ENCODE measurements at places on chromosomes 2 and 18. TPM values are rescaled to one million over a fixed set of nuclear protein-coding genes. Genes with fewer than 3 reads are reported as not detected.

GKN1 gene
- total RNA-seq: not detected

LOXL3 gene
- 1.5 TPM for total RNA-seq

IGFBP5 gene
- total RNA-seq: not detected

CHRNG gene
- not detected for total RNA-seq

RGPD4 gene
- total RNA-seq: not detected

POTEI gene
- not detected for total RNA-seq

GRCh38 chr18:58314284-58314683, 270.3 kb downstream of the NEDD4L start:
- no peak for DNase-seq

DNA sequence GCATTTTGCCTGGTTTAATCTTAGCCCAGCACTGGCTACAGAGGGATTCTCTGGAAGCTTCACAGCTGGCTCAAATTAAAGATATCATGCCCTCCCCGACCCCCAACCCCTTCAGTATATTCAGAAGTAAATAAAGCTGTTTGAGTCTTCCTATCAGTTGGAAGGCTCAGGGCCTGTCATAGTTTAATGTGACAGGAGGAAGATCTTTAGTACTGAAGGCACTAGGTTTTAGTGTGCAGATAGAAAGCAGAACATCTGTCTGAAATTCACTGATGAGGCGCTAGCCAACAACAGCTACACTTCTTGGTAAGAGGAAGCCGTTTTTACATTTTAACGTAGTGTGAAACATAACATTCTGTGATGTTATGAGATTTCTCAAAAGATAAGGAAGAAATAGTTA, 969.1 kb upstream of the CDH2 start:
- DNase-seq: no peak

DNA sequence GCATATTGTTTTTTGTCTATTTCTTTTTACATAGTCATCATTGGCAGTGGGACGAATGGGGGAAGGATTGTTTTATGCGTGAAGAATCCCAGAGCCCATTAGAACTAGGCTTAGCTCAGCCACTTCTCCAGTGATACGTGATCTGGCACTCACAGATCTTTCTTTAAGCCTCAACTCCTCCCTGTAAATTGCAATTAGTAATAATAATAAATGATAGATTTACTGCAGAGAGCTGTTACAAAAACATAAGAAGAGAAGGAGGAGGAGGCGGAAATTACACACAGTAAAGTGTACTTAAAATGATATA, 629.3 kb downstream of the NRXN1 start:
- DNase-seq: no peak

GRCh38 chr2:102063941-102064678, 72.3 kb downstream of the IL1R2 start:
- DNase-seq: peak; percentile 67

DNA sequence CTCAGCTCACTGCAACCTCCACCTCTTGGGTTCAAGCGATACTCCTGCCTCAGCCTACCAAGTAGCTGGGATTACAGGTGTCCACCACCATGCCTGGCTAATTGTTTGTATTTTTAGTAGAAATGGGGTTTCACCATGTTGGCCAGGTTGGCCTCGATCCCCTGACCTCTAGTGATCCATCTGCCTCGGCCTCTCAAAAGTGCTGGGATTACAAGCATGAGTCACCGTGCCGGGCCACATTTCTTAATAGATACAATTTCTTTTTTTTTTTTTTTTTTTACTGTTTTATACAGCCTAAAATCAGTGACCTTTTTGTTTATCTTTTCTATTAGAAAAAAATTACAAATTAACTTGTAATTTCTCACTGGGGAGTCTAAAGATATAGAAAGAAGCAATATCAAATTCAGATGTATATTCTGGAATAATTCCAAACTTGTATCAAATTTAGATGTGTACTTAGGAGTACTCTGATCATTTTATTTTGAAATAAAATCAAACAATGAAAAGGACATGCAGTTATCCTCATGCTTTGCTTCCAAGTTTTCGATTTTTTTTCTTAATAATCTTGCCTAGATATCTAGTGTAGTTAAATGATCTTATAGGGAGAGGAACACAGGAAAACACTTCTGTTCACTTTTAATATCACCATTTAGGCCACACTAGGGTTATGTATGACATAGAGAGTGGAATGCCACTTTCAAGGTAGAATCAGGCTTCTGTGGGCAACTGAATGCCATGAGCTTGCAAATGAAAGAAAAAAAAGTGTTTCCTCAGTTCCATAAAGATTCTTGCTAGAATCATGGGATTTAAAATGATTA, 1089.3 kb downstream of the SUCLG1 start:
- DNase-seq: no peak

DNA sequence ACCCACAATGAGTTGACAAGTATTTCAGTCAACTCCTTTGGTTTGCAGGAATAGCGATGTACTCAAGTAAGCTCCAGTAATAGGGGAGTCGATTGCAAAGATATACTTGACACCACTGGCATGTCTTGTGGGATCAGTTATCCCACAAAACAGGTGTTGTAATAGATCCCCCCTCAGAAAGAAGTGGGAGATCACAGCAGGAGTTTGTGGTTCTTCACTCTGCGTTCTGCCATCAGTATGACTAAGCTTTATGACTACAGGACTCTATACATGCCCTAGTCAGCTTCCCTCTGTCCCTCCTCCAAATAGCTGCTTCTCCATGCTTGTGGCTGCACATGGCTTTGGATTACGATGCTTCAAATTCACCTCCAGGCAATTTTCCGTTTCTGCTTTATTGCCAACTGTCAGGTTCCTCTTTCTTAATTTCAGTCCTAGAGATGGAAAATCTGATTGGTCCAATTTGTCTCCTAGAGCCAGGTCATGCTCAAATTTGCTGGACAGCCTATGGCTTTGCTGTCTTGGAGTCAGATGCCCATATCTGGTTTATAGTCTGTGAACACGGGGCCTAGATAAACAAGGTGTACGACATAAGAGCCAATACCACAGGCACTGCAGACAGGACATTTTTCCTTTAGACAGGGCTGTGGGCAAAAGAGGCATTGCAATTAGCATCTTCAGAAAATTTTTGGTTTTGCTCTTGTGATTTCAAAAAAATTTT, 221.7 kb downstream of the PAX3 start:
- no peak for DNase-seq

DNA sequence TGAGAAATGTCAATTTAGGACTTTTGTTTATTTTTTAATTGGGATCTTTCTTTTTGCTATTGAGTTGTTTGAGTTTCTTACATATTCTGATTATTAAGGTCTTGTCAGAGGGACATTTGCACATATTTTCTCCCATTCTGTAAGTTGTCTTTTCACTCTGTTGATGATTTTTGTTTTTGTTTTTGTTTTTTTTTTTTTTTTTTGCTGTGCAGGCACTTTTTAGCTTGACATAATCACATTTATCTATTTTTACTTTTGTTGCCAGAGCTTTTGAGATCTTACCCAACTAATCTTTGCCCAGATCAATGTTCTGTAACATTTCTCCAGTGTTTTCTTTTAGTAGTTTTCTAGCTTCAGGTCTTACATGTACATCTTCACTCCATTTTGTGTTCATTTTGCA, 166.6 kb downstream of the EPHA4 start:
- no peak for DNase-seq

GRCh38 chr2:207766041-207766551, 3.6 kb downstream of the FZD5 start:
- no peak for DNase-seq

DNA sequence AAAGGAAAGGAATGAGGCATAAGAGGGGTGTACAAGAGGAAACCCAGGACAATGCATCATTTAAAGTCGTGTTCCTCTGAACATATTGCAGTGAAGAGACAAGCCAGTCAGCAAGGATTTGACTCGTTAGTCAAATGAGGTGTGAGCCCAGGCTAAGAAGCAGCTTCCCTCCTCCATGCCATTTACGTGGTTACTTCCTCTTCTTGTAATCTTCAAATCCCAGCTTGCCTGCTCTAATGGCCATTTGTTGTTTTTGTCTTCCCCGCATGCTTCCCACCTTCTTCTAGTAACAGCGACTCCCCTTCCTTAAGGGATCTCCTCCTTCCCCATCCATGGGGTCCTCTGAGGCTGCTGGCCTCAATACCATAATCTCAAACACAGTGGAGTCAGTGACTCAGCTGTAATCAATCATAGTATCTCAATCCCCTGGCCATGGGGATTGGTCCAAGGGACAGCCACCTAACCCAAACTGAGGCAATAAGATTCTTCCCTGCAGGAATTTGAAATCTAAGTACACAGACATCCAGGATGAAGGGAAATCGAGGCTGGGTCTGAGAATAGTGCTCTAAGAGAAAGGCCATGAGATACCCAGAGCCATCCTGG, 37.6 kb downstream of the SLC14A1 start:
- no peak for DNase-seq

- no peak for DNase-seq
Observed at GRCh38 chr2:38719706-38720105, 31.5 kb downstream of the SRSF7 start.

- DNase-seq: peak; percentile 68
Observed at GRCh38 chr2:240705204-240705791, 13.6 kb downstream of the AQP12A start.

- DNase-seq: no peak
Observed at GRCh38 chr2:163077241-163077640, 238.7 kb upstream of the KCNH7 start.

DNA sequence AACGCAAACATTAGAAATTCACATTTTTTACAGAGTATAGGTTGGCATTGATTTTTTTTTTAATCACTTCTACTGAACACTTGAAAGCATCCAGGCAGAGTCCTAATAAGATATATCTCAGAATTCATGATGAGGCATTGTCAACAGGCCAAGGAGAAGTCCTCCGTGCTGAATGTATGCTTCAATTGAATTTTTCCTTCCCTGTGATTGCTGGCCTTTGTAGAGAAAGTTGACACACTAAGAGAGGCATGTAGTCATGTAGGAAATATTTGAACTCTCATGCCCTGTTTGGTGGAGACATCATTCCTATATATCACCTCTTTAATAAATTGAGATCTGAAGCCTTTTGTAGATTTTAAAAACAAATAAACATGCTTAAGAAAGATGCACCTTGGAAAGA, 844.9 kb downstream of the CPS1 start:
- no peak for DNase-seq

DNA sequence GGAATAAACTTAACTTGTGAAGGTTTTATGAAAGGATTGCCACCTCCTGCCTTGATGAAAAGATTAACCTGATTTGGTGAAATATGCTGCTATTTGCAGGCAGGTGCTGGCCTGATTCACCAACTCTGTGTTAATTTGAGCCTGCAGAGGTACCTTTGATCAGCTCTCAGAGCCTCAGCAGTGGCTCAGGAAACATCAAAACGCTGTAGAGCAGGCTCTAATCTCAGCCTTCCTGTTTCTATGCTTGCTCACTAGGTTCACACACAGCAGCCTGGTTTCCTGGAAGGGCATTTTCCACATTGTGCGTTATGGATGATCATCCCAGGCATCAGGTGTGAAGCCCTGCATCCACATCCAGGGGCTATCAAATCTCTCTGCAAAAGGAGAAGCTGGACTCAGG, 16.9 kb downstream of the TGIF1 start:
- peak; percentile 66 for DNase-seq

DNA sequence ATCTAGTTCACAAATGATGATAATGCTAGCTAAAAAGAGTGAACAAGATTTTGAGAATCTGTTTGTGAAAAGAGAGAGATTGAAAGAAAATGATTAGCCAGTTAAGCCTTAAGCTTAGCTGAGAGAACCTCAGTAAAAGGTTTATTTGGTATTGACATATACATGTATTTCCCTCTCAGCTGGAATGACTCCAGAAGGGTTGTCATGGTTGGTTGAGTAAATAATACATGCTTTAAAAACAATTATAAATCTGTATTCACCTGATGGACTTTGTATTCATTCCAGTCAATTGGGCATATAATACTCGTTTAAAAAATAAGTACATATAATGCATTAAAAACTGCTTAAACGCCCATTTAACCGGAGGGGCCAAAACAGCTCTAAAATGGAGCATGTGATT, 181.4 kb downstream of the GRB14 start:
- no peak for DNase-seq

DNA sequence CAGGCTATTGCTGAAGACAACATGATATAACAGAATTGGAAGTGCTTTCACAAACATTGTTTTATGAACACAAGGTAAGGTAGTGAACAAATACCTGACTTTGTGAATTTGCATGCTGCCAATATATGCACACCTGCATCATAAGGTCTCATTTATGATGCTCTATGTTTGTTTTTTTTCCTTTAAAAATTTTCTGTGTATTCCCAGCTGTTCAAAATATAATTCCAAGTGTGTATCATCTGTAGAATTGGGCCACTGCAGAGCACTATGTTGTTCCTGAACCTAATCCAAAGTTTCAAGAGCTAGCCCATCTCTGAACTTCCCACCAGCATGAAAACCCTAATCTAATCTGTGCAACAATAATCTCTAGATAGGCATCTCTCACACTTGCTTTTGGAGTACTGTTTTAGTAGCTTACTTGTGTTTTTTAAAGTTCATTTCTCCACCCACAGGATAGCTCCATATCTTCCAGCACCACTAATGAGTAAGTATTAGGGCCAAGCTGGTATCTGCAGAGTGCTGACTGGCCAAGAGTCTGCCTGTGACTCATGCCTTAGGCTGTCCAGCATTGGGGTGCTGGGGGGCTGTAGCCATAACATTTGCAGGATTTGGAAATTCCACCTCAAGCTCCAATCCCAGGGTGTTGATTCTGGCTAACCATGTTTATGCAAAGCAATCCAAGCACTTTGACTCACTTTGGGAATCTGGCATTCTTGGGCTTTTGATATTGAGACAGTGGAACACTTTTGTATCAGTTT, 208.2 kb upstream of the REV1 start:
- no peak for DNase-seq

DNA sequence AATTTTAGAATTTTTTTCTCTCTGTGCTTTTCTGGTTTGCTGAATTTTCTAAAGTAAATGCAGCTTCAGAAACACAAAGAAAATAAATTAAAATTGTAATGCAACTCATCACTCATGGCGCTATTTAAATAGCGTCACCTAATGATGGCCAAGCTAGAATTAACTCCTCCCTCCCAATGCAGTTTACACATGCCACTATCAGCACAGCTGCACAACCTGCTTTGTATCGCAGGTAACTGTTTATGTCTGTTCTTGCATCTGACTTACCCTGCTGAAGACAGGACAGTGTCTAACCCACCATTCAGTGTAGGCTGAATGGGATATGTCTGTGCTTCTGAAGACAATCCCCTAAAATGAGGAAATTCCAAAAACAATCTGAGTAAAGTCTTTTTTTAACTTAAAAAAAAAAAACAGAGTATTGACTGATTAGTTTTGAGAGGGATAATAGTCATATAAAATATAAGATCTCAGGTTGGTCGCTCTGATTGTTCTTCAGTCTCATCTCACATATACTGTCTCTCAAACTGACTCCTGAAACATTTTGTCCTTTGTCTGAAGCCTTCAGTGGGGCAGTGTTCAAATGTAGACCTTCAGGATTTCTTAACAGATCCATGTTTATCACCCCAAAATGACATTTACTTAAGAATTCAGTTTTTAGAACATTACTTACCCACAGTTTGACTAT, 271.4 kb downstream of the ZEB2 start:
- DNase-seq: no peak

- DNase-seq: peak; percentile 54
Observed at GRCh38 chr2:86393521-86394491, 47.4 kb upstream of the KDM3A start.

DNA sequence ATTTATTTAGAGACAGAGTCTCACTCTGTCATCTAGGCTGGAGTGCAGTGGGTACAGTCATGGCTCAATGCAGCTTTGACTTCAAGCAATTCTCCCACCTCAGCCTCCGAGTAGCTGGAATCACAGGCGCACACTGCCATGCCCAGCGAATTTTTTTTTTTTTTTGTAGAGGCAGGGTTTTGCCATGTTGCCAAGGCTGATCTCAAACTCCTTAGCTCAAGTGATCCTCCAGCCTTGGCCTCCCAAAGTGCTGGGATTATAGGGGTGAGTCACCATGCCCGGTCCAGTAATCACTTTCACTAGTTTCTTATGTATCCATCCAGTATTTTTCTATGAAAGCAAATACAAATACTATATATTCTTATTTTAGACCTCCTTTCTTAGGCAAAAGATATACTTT, 24.0 kb downstream of the PRKAG3 start:
- DNase-seq: no peak

All from activated CD4-positive, alpha-beta T cell treated with anti-CD3 and anti-CD28 coated beads, Interleukin-2, amount 10 ng/mL, durations not matched to agents 24 days and 14 days (primary cell).